ENCODE measurements at places on chromosomes 7 and 10.
A peak's percentile ranks its signal among the peaks of the same experiment; 100 is the strongest.

- no peak for DNase-seq
These were observed 33.8 kb upstream of the ITGB8 start for GRCh38 chr7:20296901-20297300.

GRCh38 chr7:2044883-2045471, 187.8 kb downstream of the MAD1L1 start:
- no peak for DNase-seq

DNA sequence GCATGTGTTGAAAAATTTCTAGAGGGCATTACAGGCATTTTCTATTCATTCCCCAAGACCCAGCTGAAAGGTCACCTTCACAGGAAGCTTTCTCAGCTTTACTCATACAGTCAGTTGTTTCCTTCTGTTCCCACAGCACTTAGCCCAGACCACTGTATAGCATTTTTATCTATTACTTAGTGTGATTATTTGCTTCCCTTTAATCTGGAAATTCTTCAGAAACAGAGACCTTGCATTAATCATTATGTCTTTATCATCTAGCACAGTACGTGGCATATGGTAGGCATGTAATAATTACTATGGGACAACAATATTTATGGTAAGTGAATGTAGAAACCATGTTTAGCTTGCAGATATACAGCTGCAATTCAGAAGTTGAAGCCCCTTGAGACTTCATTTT, 38.2 kb upstream of the CDK6 start:
- no peak for DNase-seq

DNA sequence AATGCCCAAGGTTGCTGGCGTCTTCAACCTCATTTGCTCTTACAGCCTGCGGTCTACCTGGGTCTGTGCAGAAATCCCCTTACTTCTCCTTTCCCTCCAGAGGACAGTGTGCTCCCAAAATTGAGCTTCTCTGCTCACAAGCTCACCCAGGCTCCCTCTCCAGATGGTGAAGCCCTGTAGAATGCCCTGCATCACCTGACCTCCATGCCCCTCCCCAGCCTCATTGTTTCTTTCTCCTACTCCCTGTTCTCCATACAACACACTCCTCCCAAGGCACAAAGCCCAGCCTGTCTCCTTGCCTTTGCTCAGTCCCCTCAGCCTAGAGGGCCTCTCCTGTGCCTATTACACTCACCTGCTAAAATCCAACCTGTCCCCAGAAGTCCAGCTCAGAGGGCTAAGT, 3.5 kb downstream of the CRHR2 start:
- DNase-seq, result no peak

GRCh38 chr7:74176555-74176954, 2.4 kb downstream of the EIF4H start:
- DNase-seq, result peak; percentile 73
